ENCODE measurements at places on chromosomes 12 and 14.

DNA sequence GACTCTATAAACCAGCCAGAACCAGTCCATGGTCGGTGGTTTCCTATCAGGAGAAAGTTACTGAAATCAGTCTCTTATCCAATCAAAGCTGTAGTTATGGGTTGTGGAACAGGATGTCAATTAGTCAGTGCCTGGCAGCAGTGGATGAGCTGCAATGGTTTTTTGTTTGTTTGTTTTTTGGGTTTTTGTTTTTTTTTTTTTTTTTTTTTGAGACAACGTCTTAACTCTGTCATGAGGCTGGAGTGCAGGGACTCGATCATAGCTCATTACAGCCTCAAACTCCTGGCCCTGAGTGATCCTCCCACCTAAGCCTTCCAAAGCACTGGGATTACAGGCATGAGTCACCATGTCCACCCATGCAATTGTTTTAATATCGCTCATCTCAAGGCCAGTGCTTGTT is 113.3 kb upstream of the CAND1 start:
- DNase-seq: no peak

GRCh38 chr12:68944296-68945076 is 11.5 kb upstream of the CPM start:
- DNase-seq: no peak

DNA sequence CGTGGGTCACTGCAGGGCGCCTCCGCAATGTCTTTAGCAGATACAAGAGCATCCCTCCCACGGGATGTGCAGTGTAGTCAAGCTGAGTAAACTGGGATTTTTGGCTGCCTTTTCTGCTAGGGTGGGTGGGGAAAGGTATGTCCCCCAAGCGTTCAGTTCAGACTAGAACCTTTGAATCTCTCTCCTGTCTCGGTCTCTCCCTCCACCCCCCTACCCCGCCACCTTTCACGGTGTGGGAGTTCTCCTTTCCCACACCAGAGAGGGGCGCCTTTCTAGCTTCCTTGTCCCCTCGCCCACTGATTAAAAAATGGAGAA is 525 bp upstream of the FAR2 start:
- no peak for DNase-seq

- no peak for DNase-seq
Measured at GRCh38 chr12:92378682-92379479, 233.2 kb upstream of the BTG1 start.
